ENCODE measurements at places on chromosomes 12 and 14.

- no peak for DNase-seq
These were observed 132.4 kb downstream of the TPH2 start for GRCh38 chr12:72071030-72071429.

GRCh38 chr14:104856869-104857860, 7.9 kb upstream of the CEP170B start:
- no peak for DNase-seq

DNA sequence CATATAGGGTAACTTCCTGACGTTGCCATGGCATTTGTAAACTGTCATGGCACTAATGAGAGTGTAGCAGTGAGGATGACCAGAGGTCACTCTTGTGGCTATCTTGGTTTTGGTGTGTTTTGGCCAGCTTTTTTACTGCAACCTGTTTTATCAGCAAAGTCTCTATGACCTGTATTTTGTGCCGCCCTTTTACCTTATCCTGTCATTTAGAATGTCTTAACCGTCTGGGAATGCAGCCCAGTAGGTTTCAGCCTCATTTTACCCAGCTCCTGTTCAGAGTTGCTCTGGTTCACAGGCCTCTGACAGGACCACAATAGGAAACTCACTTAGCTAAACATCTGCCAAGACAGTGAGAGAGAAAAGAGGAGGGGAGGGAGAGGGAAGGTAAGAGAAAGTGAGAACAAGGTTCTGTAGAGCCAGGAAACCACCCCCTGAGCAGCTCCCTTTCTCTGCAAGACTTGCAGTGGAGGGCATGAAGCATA, 64.8 kb upstream of the PLEKHG3 start:
- no peak for DNase-seq

GRCh38 chr12:108592033-108592909, 5.6 kb downstream of the TMEM119 start:
- no peak for DNase-seq

DNA sequence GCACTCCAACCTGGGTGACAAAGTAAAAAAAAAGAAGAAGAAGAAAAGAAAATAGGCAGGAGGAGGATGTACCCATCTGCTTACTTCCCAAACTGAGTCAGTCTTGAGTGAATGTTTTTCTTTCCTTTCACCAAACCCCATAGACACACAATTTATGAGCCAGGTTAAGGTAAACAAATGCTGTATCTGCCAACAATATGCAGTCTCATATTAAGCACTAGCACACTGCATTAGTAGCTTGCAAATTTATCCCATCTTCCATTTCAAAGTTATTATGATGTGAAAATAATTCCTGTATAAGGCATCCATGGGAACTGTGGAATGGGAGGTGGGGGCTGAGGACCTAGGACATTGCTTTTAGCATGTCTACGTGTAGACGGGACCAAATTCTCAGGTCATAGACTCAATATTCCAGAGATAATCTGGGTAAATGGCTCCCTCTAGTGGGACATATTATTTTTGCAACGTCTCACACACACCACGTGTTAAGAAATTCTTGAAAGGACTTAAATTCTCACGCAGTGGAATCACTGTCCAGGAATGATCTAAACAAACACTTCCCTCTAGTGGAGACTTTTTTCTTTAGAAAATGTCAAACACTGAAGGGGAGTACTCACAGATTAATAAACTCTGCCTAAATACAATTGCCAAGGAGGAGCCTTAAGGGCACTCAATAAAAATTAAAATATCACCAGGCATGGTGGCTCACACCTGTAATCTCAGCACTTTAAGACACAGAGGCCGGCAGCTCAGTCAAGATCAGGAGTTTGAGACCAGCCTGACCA, 17.1 kb upstream of the OR10P1 start:
- DNase-seq, result peak; percentile 93

DNA sequence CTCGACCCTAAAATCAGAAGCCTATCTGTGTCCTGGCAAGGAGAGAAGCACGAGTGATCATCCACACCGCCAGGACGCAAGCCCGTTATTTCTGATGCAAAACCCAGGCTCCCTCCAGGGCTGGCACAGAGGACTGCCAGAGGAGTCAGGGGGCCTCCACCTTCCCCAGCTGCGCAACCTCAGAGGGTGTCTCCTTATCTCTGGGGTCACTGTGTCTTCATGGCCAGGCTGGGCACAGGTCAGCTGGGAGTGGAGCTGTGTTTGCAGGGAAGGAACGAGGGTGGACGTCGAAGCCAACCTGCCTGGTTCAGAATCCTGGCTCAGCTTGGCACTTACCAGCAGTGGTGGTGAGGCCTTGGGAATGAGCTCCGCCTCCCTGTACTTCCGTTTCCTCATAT, 12.0 kb upstream of the SERPINA3 start:
- no peak for DNase-seq

GRCh38 chr12:5973461-5974115, 28.5 kb upstream of the ANO2 start:
- no peak for DNase-seq

DNA sequence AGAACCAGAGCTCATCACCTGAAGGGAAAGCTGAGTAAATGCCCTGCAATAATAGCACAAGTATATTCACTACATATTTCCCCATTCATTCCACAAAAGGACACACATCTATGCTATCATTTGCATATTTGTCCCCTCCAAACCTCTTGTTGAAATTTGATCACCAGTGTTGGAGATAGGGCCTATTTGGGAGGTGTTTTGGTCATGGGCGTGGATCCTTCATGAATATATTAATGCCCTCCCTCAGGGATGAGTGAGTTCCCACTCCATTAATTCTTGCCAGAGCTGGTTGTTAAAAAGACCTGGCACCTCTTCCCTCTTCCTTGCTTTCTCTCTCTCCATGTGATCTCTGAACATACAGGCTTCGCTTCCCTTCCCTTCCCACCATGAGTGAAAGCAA, 18.6 kb upstream of the ZDHHC17 start:
- no peak for DNase-seq

GRCh38 chr14:58584383-58584782, 53.4 kb upstream of the DACT1 start:
- DNase-seq, result no peak

DNA sequence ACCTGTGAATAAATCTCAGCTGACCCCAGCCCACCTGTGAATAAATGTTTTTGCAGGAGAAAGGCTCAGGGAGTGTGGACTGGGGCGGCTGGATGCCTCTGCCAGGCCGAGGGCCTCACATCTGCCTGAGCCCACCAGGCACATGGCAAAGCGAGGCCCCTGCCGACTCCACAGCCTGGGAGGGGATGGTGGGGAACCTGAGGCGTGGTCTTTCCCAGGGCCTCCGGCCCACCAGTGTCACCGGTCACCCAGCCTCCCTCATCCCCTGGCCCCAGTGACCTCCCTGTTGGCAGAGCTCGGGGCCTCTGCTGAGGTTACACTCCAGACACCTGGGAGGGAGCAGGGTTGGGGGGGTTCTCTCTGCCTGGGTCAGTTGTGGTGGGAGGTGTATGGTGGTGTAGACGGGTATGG, 8.2 kb downstream of the NOC4L start:
- no peak for DNase-seq

DNA sequence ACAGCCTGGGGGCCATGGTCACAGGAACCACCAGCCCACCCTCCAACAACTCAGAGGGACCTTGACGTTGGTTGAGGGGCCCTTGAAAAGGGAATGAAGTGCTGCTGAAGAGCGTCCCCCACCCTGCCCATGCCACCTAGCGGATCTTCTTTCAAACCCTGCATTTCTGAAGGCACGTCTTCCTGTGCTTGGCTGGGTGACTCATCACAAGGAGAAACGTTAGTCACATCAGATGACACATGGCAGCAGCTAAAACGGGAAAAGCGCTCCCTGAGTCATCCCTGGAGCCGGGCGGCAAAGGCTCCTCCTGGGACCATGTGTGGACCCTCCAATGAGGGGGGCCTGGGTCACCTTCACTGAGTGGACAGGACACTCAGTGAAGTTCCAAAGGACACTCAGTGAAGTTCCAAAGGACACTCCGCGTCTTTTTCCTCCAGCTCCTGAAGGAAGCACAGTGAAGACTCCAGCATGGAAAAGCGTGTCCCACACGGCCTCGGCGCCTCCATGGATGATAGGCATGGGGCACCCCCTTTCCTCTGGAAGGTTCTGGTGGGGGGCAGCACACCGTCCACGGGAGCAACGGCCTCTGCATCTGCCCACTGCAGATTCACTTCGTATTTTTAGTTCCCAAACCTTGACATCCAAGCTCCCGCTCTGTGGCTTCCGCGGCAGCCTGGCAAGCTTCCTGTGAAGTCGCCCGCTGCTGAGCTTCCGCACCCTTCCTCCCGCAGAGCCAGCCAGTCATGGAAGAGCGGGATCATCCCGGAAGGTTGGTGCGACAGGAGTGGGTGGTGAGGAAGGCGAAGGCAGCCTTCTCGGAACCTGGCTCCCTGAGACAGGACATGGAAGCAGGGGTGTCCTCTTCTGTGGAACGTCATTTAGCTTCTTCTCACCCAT, 383.4 kb downstream of the VRK1 start:
- peak; percentile 23 for DNase-seq

GRCh38 chr12:72036393-72036792, 97.7 kb downstream of the TPH2 start:
- DNase-seq, result no peak

DNA sequence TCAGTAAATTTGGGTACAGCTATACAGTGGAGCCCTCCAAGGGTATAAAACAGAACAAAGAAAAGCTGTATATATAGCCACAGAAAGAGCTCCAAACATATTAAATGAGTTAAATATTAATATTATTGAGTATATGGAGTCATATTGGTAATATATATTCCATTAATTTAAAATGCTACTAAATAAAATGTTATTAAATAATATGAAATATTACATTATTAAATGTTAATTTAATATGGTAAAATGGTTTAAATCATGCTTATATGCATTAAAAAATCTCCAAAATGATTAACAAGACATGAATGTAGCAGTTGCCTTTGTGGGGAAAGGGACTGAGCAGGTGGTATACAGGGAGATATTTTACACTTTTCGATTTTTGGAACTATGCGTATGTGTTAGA, 164.0 kb downstream of the PELI2 start:
- DNase-seq, result no peak

DNA sequence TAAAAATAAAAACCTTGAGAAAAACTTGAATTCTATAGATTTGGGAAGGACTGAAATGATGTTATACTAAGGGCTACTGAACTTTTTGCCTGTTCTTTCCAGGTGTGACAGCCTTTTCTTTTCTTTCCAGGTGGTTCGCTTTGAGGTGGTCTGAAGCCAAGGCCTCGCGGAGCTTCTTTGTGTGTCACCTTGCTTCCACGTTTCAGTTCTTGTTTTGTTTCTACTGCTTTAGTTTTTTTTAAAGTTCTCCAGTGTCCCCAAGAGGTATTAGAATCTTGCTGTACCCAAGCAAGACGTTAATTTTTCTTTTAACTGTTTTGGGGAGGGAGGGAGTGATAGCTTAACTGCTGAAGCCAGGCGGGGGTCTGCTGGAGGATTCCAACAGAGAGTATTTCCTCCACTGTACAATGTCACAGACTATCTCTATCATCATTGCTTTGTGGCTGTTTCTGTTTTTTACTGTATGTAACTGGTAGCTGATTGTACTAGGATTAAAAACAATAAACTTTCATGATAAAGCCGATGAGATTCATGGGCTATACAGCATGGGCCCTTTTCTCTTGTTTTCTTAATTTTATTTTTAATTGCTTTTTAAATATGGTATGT, 40.2 kb downstream of the PROX2 start:
- no peak for DNase-seq

DNA sequence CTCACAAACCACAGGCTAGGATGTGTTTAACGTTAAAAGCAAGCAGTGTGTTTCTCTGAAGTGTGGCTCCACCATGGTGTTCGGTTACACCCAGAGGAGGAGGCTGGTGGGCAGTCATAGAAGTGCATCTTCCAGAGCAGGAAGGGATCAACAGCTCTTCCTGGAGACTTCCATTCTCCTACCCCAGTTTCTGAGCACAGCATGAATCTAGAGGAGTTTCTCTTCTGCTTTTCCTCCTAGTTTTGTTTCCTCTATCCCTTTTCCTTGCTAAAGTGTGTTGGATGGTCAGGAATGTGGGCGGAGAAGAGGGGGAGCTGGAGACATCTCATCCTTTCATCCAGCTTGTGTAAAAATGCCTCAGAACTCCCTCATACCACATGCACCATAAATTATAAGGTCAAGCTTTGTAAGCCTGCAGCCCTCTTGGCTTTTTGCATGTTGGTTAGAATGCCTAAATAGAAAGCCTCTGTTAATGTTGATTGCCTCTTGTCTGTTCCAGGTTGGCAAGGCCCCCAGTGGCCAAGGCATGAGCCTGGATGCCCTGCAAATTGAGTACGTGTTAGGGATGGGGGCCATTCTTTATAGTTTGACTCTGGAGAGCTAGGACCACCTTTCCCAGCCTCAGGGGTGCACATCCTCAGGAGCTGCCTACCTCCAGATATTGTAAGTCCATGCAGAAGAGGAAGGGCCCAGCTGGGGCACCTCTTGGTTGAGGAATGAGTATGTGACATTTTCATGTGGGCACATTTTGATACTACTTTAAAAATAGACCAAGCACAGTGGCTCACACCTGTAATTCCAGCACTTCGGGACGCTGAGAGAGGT, 4.0 kb upstream of the CKAP4 start:
- DNase-seq, result peak; percentile 43

- DNase-seq, result no peak
These were observed 118.1 kb downstream of the TRAFD1 start for GRCh38 chr12:112243255-112244110.

DNA sequence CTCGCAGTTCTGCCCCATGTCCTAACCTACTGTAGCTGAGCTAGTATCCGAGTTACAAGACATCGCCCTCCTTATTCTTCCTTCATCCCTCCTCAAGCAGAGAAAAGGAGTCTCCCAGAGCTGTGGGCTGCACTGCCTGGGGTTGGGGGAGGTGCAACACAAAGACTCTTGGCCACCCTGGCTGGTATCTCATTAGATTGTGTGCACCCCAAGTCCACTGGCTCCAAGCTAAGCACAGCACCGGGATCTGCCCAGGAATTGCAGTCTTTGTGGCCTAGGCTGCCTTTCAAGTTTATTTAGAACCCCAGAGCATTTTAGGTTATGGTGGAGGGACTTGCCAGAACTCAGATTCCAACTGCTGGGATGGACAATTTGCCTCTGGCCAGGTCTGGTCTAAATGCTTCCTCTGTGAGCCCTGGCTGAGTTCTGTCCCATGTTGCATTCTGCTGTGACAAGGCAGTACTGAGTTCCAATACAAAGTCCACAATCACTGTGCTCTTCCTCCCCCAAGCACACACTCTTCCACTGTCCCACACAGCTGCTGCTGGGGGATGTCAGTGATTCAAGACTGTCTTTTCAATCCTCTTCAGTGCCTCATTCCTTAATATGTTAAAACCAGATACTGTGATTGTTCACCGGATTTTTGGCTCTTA, 169.6 kb upstream of the CLEC14A start:
- DNase-seq, result no peak

GRCh38 chr14:92914087-92914656, 8.8 kb upstream of the CHGA start:
- peak; percentile 45 for DNase-seq

DNA sequence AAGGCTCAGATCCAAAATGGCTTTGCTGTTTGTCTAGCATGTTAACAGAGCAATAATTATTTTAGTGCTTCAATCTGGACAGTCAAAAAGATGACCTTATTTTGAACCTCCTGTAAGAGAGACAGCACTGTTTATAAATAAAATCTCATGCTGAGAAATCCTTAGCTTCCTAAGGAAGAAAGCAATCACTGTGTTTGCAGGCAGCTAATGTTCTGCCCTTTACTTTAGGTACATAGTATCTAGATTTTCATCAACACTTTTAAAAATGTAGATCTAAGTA, 105.3 kb downstream of the PRKD1 start:
- DNase-seq, result no peak

- DNase-seq, result no peak
These were observed 478.0 kb downstream of the NAV3 start for GRCh38 chr12:78308701-78309100.

Data from suppressor macrophage treated with lipopolysaccharide for 4 hours (primary cell).